Gastrocnemius medialis (tissue), 4 donors: ENCODE measurements at places on chromosomes 5 and 9. TPM values are rescaled to one million over a fixed set of nuclear protein-coding genes. Genes with fewer than 3 reads are reported as not detected.

Gene COL15A1
- total RNA-seq, result 7.8 TPM

Gene ABL1
- total RNA-seq, result 29.8 TPM

Gene GDF9
- total RNA-seq, result 2.5 TPM

DNA sequence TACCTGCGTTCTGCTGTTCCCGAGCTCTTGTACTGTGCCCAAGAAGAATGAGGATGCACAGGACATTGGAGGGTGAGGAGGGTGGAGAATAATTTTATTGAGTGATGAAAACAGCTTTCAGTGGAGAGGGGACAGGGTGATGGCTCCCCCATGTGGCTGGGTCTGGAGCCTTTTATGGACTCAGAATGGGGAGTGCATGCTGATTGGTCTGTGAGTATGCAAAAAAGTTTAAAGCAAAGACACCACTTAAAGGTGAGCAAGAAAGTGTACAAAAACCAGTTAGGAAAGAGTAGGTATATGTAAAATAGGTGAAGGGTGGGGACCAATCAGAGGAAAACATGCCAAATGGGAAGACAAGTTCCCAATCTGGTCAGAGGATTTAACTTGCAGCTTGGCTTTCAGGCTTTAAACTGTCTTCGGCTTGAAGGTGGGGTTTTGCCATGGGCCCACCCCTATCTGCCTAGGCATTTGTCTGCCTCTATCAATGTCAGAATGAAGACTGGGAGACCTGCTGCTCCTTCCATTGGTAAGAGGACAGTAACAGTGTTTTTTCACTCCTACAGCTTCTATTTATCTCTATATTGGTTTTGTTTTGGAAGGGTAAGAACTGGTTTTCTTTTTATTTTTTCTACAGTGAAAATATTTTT, 118.0 kb upstream of the RAI14 start:
- no peak for DNase-seq

GRCh38 chr9:85527331-85528020, 214.3 kb downstream of the AGTPBP1 start:
- no peak for DNase-seq

DNA sequence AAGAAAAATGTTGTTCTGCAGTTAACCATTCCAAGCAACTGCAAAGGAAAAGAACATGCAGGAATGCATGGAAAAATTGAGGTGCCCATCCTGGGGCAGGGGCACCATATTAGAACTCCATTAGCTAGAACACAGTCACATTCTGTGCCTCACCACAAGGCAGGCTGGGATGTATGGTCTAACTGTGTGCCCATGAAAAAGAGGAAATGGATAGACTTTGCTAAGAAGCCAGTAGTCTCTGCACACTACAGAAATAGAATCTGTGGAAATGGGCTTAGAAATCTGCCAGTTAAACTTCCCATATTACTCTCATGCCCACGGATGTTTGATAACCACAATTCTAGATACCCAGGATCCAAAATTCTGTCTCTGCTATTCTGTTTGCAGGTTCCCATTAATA, 423.8 kb upstream of the SMARCA2 start:
- DNase-seq, result no peak

Gene MSX2
- 0.97 TPM for total RNA-seq

DNA sequence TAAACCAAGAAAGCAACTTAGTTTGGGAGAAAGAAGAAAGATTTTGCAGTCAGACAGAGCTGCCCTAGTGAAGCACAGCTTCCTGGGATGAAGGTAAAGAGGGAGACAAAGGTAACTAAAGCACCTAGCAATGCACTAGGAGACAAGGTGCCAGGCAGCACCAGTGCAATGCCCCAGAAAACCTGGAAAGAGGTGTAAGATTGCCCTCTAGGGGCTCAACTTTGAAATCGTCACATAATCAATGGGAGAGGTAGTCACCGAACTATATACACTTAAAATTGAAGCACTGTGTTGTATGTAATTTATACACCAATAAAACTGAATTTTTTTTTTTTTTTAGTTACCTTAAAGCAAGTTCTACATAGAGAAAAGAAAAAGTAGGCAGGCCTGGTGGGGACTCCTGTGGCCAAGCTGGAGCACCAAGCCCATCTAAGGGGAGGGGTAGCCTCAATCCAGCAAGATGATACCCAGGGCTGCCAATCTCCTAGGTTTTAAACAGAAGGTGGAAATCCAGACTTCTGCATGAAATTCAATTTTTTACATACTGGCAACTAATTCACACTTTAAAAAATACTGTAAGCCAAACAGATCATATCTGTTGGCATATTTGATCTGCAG, 48.2 kb downstream of the CDK5RAP2 start:
- peak; percentile 50 for DNase-seq

Gene MYMK
- not detected for total RNA-seq

Gene SHROOM1
- 2.2 TPM for total RNA-seq

DNA sequence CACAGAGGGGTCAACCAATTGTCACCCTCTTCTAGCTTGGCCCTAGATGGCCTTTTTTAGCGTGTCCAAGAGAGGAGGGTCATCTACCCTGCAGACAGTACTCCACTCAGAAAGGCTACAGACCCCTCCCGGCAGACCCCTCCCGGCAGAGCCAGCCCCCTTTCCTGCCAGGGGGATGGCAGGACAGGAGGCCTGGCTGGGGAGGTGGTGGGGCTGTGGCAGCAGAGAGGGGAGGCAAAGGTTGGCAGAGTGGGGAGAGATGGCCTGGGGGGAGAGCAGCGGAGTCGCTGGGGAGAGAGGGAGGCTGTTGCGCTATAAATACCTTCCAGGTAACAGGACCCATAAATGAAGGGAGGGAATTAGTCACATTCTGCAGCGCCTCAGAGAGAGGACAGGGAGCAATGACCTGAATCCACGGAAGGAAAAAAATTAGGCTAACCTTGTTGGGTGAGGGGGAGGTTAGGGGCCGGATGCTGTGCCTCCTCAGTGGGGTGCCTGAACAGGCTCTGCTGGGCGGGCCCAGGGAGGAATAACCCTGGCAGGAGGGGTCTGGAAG, 32.9 kb upstream of the PSD2 start:
- DNase-seq, result no peak

Gene SPATA31D4
- not detected for total RNA-seq

GRCh38 chr9:136542241-136543040, 3.4 kb downstream of the NOTCH1 start:
- no peak for DNase-seq

Gene FLT4
- 3.2 TPM for total RNA-seq

DNA sequence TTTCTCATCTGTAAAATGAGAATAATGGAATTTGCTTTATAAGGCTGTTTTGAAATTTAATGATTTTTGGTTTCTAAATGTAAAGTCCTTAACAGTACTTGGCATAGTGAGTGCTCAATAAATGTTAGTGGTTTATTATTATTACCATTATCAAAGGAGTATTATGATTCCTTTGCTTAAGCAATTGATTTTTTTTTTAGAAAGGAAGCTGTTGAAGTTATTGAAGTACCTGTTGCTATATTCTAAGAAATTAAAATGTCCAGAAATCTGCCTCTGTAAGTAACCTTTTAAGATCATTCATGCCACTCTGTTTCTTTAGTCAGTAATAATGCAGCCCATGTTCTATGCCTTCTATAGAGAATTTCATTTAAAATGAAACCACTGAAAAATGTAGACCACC, 15.0 kb downstream of the SMAD5 start:
- DNase-seq, result no peak

Gene SLC9A3
- total RNA-seq, result 1.8 TPM

GRCh38 chr9:81335879-81336421, 353.4 kb downstream of the TLE1 start:
- DNase-seq, result no peak

DNA sequence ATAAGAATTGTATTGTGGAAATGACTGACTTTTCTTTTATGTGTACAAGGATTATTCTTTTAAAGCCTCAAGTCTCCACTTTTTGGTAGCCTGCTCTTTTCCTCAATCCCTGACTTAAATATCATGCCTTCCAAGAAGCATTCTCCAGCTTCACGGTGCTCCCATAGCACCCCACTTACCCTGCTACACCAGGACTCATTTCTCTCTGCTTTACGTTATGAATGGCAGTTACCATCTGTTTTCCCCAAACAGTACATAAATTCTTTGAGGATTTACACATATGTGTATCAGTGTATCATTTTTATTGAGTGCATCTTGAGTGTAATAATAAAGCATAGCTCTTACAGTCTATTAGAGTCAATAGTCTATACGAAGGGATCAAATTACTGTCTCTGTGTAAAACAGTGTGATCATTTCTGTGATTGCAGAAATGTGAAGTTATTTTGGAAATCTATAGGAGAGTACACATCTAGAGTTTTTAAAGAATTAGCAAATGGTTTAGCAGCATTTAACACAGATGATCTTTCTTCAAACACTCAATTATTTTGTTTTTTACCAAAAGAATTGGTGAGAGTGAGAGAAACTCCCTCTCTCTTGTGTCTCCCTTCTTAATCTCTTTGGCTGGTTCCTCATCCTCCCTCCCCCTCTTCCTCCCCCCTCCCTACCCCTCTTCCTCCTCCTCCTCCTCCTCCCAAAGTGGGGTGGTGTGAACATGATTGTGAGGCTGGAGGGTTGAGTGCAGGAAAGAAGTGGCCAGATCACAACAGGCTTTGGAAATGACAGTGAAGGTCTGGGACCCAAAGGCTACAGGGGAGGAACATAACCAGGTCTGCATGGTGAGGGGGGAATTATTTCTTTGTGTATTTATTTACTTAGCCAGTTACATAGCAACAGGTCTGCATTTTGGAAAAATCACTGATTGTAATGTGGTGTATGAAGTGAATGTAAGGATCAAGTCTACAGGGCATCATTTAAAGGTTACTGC, 27.6 kb upstream of the ECM2 start:
- DNase-seq, result no peak

GRCh38 chr5:169161022-169161680, 139.8 kb downstream of the SLIT3 start:
- DNase-seq, result peak; percentile 35

GRCh38 chr9:79857188-79857587, 285.4 kb downstream of the TLE4 start:
- DNase-seq, result no peak

GRCh38 chr5:19125956-19126713, 861.9 kb downstream of the CDH18 start:
- no peak for DNase-seq

DNA sequence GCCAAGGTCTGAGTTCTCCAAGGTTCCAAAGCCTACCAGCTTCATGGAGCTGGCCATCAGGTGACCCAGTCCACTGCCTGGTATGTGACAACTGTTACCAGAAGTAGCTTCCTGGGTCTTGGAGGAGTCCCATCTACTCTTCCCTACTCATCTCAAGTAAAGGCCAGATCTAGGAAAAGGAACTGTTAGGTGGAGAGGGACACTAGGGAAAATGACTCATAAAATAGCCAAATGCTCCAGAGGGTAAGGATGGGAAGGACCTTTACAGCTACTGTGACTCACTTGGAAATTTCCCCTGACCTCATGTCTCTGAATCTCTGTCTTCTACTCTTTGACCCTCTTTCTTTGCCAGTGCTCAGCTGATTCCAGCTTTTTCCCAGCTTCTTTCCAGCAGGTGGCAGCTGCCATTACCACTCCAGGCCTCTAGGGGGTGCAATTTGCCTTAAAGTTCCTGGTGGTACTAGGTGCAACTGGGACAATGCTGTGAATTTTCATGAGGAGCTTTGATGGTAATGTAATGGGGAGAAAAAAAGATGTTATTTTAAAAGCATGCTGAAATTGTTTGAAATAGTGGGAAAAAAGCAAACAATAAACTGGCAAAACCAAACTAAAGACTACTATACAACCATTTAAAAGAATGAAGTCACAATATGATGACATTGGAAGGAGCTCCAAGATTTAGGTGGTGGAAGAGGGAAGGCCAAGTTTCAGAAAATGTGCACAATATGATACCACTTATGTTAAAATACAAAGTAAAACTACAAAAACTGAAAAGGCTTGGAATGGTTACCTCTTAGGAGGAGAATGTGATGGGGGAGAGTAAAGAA, 27.1 kb upstream of the MYORG start:
- DNase-seq, result peak; percentile 68

DNA sequence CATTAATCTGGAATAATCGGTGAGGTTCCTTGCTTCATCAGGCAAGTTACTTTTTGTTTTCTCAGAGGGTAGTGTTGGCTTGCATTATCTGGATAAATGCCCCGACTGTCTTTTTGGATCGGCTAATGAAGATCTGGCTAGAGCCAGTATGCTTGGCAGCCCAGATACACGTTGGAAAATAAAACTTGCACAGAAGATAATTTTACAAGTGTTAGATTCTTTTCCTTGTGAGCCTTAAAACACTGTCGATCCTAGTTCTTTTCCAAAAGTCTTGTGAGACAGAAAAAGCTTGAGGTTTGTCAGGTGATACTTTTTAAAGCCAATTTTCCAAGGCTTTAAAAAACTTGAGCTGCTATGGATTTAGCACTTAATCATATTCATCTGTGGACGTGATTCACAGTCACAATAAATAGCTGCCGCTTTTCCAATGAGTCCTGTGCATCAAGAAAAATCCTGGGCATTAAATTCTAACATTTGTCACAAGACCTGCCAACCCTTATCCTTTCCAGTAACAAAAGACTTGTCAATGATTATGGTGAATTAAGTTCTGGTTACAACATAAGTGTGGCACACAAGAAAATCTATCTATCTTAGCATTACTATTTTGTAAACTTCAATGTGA, 68.5 kb downstream of the PRLR start:
- no peak for DNase-seq

Gene IFNA21
- not detected for total RNA-seq

- peak; percentile 8 for DNase-seq
Observed at GRCh38 chr5:75152860-75153259, 83.8 kb downstream of the ANKRD31 start.

- peak; percentile 23 for DNase-seq
Observed at GRCh38 chr5:138752341-138752950, 779 bp upstream of the CTNNA1 start.

DNA sequence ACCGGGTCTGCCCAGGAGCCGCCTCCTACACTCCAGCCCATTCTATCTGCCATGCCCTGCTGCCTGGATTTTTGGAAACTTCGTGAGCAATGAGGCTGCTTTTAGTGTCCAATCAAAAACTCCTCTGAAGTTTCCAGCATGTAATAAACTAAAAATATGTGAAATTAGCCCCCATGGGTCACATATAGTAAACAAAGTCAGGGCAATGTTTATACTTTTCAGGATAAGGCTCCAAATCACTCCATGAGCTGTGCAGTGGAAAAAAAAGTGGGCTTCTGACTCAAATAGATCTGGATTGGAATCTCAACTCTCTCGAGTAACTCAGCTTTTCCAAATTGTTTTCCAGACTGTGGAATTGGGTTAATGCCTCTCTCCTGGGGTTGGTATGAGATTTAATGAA, 68.2 kb downstream of the PIK3R1 start:
- no peak for DNase-seq
